Stimulated activated CD8-positive, alpha-beta memory T cell treated with anti-CD3 and anti-CD28 coated beads, Interleukin-12 subunit alpha, Interleukin-12 subunit beta, amount 100 ng/mL, for 1 hour (primary cell): ENCODE measurements at places on chromosomes 7 and 10.

- DNase-seq, result no peak
Measured at GRCh38 chr10:78896159-78896928, 172.4 kb upstream of the ZMIZ1 start.

- DNase-seq, result no peak
Measured at GRCh38 chr7:131737746-131738465, 181.5 kb upstream of the PODXL start.

DNA sequence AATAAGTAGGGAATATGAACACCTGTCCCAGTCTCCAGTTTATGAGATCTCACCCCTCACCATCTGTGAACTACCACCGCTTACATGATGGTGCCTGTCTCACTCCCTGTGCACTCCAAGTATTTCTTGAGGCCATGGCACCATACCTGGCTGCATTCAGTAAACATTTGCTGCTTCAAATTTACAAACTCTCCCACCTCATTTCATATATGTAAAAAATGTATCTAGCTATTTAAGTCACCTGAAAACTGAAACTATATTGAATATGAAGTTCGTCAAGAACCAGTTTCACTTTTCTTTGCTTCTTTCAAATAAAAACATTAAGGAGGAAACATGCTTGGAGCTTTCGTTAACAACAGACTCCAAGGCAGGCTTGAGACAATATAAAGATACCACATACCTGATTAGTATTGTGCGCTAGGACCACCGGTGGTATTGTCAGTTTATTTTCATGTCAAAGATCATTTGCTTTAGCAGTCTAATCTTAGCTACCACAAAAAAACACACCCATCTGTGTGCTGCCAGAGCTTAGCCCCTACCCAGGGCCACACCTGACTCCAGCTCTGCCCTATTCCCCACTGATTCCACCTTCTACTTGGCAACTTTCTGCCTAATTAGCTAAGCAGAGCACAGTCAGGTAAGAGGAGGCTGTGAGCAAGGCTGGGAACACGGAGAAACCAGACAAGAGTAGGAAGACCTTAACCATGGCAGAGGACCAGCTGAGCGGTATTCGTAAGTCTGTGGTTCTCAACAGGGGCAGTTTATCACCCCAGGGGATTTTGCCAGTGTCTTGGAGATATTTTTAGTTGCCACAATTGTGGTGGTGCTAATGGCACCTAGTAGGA is 92.0 kb downstream of the ZFAND4 start:
- DNase-seq, result no peak

DNA sequence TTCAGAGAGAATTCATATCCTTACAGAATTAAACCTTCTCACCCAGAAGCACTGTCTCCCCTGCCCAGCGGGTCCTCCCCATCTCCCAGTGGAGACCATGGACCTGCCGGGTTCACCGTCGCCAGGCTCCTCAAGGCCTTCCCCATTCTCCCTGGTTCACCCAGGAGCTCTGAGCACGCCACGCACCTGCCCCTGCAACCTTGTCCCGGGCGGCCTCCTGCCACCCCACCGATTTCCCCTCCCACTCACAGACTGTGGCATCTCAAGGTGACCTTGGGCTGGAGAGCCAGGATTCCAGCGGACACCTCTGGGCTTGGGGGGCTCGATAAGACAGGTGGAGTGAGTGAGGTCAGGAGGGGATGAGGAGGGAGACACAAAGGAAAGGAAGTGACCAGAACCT is 135.3 kb downstream of the PTPRN2 start:
- DNase-seq, result no peak

GRCh38 chr10:108244443-108245228 is 1080.1 kb upstream of the SORCS1 start:
- no peak for DNase-seq

DNA sequence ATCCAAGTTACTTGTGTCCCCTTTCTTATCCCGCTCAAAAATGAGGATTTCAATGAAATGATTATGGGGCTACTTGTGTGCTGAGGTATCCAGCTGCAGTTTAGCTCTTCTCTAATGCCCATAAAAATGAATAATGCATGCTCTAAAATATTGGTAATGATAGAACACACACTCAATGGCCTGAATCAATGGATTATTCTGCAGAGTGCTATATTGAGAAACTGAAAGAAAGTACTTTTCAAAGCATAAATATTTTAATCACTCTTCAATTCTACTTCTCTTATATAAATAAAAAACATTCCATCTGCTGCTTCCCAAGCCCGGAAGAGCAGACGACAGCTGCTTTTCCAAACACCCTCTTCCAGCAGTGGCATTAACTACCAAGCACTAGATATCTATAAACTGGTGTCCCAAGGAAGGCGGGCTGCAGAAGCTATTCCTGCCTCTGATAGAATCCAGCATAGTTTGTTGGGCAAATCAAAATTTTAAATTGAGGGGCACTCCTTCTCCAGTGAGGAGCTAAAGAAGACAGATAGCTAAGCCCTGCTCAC is 284.9 kb upstream of the AOAH start:
- no peak for DNase-seq

GRCh38 chr7:121330053-121330833 is 1.4 kb downstream of the WNT16 start:
- DNase-seq, result no peak

- no peak for DNase-seq
Measured at GRCh38 chr10:21199501-21199900, 302.4 kb upstream of the NEBL start.

DNA sequence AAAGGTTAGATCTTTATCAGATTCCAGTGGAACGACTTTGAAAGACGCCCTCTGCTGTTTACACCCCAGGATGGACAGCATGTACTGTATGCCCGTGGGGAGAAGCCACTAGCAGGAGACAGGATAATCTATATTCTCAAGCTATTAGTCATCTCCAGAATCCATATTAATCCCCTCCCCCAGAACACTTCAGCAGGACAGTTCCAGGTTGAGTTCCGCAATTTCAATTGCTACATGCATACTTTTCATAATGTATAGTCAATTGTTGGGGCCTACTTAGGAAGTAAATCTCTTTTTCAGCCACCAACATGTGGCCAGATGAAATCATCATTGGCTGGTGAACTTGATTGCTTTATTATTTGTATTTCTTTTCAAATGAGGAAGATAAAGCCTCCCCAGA is 313.1 kb upstream of the SMIM30 start:
- DNase-seq, result no peak

GRCh38 chr7:19296617-19297016 is 151.4 kb upstream of the FERD3L start:
- DNase-seq, result no peak

GRCh38 chr7:36100226-36100625 is 52.8 kb upstream of the EEPD1 start:
- no peak for DNase-seq

DNA sequence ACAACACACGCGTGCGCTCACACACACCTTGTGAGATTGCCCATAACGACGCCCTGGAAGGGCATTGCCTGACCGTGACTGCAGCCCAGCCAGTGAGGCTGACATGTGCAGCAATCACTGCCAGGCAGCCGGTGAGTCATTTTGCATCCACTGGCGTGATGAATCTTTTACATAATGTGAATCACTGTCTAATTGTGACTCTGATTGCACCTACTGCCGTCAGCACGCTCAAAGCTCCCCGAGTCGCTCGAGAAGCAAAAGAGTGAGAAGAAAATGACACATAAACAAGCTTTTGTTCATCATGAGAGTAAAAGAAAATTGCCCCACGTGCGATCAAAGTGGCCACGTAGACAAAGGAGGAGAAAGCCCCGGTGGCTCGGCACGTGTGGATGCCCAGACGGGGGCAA is 117.4 kb upstream of the PFKP start:
- no peak for DNase-seq

- DNase-seq, result no peak
Measured at GRCh38 chr10:101538446-101538845, 49.6 kb downstream of the POLL start.

DNA sequence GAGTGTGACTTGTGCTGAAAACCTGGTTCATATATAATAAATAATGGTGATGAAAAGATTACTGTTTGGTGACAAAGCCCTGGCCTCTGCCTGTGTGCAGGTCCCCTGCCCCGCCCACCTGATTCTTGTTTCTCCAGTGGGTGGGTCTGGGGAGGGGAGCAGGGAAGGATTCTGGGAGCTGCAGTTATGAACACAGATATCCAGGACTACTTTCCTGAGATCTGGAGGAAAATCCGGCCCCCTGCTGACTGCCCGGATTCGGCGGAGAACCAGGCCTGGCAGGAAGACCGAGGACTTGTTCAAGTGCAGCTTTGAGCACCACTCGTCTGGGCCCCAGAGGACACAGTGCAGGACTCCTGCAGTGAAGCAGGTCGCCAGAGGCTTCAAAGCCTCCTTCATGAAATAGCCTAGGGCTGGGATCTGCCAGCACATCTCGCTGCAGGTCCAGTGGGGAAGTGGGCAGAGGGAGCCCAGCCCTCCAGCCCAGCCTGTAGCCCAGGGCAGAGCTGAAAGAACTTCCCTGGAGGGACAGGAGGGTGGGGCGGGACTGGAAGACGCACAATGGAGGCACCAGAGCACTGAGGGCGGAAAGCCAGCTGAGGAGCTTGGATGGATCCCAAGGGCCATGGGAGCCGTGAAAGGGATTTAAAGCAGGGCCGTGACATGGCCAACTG is 7.0 kb downstream of the ATP6V0E2 start:
- no peak for DNase-seq

DNA sequence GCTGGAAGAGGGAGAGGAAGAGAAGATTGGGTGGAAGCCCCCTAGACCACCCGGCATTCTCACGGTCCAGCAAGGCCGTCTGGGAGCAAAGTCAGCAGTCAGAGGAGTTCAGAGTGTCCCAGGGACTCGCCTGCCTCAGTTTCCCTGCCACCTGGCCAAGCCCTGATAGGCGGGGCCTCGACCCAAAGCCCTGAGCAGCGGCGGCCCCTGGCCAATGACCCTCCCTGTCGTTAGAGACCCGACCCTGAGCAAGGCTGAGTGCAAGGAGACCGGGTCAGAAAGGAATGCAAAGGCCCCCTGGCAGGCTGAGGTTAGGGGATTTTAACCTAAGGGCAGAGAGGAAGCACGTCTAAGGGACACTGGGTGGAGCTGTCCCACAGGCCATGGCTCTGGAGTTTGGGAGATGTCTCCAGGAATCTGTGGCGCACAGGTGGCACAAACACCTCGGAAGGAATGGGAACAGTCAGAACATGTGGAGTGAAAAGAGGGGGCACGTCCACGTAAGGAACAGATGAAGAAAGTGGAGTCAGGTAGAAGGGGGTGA is 196.8 kb upstream of the PDE1C start:
- DNase-seq, result no peak

- no peak for DNase-seq
Measured at GRCh38 chr7:126840869-126841268, 411.9 kb downstream of the GRM8 start.

DNA sequence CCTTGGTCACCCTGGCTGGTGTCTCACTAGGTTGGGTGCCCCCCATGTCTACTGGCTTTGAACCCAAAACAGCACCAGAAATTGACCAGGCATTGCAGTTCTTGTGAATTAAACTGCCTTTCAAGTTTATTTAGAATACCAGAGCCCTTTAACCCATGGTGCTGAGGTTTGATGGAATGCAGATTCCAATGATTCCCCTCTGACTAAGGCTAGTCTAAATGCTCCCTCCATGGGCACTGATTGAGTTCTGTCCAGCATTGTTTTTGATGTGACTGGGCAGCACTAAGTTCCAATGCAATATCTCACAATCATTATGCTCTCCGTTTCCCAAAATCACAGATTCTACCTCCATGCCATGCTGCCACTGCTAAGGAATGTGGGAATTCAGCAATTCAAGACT is 1047.4 kb upstream of the LRRN3 start:
- no peak for DNase-seq

- DNase-seq, result no peak
Measured at GRCh38 chr10:79003183-79004100, 65.3 kb upstream of the ZMIZ1 start.

GRCh38 chr10:93542358-93542791 is 24.1 kb upstream of the FFAR4 start:
- no peak for DNase-seq

GRCh38 chr7:104807671-104808070 is 206.3 kb upstream of the KMT2E start:
- DNase-seq, result no peak

DNA sequence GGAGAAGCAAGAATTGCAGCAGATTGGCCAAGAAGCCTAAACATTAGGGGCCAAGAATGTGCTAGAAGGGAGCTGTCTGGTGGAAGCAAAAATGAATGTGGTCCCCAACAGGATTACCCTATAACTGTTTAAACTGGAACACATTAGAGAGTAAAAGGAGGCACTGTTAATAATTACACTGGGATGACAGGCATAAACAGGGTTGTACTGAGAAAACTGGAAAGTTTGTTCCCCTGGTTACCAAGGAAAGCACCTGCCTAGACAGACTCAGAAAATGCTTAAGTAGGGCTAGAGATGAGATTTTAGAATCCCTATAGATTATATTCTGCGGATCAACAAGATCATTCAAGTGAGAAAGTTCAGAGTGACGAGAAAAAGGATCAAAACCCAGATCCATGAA is 100.8 kb downstream of the CTTNBP2 start:
- DNase-seq, result no peak

- no peak for DNase-seq
Measured at GRCh38 chr10:60246382-60246781, 143.3 kb downstream of the ANK3 start.

DNA sequence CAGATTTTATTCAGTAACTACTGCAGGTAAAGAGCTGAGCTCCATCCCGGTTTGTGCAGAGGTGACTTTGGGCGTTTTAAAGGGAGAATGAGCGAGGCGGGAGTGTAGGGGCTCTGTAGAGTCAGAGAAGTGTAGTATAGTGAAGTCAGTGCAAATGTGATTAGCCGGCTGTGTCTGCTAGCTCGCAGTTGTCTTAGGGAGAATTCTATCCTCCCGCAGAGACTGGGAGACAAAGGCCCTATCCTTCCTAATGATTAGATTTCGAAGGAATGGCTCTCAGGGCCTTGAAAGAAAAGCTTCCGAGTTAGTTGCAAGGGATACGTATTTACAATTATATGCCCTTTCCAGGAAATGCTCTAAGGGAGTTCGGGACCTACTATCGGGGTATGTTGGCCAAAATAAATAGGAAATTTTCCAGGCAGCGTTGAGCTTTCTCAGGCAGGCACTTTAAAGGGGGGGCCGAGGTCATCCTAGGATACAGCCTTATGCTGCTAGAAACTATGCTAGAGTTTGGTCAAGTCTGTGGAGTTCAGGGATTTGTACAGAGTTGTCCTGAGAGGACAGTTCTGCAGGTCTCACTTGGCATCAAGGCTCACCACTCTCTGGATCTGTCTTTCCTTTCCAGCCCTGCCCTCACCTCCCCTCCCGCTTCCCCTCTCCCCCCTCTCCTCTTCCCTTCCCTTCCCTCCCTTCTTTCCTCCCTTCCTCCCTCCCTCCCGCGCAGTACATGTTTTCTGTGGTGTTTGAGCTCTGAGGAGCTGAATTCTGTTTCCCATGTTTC is 825 bp downstream of the MRPL32 start:
- no peak for DNase-seq

GRCh38 chr7:101985057-101985902 is 167.9 kb downstream of the CUX1 start:
- no peak for DNase-seq

GRCh38 chr7:159107161-159107892 is 37.3 kb downstream of the VIPR2 start:
- no peak for DNase-seq

DNA sequence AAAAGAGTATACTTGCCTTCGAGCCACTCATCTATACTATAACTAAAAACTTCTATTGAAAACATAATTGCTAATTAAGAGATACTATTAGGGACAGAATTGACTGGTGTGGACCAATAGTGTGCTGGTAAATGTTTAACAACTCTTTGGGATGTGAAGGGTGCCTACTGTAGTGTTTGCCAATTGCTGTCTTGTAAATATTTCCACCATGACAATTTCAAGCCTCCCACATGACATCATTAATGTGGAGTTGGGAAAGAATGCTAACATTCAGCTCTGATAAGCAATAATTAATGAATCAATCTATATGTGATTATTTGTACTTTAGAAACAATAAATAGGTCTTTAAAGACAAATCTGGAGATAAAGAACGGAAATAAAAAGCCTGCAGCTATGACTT is 136.8 kb downstream of the DGKB start:
- no peak for DNase-seq
